ENCODE measurements at places on chromosomes 7 and 10. TPM values are rescaled to one million over a fixed set of nuclear protein-coding genes. Genes with fewer than 3 reads are reported as not detected.

GRCh38 chr7:75916259-75916658 is 1.3 kb downstream of the POR start:
- no peak for DNase-seq

GRCh38 chr10:49271346-49271745 is 27.6 kb upstream of the C10orf71 start:
- DNase-seq, result no peak

DNA sequence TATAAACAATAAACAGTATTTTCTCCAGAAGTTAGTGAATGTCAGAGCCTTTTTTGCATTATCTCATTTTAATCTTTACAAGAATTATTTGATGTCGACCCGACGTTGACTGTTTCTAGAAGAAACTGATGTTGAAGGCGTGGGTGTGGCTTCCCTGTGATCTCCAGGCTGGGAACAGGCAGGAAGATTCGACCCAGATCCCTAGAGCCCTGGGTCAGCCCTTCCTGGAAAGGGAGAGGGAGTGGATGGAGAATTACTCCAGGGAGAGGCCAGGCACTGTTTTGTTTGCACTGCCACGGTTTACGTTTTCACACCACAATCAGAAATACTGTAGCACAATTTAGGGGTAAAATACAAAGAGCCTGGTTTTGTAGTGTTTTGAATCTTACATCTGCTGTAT is 133.1 kb downstream of the ADARB2 start:
- no peak for DNase-seq

- no peak for DNase-seq
Observed at GRCh38 chr7:148058092-148058491, 532.5 kb upstream of the C7orf33 start.

The SPDYE6 gene
- polyA plus RNA-seq, result not detected

DNA sequence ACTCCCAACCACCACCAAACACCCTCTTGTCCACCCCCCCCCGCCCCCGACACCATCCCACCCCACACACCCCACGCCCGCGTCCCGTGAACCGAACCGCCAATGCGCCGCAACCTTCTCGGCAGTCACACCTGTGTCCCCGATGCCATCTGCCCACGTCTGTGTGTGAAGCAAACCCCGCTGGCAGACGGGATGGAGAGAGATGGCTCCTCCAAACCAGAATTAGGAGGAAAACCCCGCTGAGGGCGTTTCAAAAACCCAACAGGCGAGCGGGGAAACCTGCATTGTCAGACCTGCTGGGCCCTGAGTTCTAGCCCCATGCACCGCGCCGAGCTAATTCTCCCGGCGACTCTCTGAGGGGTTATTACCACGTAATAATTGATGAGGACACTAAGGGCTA is 28.6 kb upstream of the KCNK18 start:
- DNase-seq, result no peak

GRCh38 chr7:47260270-47260669 is 321.6 kb downstream of the TNS3 start:
- DNase-seq, result no peak

The CLDN15 gene
- polyA plus RNA-seq, result not detected

The MALRD1 gene
- not detected for polyA plus RNA-seq

GRCh38 chr7:100367251-100367620 is 6.1 kb upstream of the PILRA start:
- no peak for DNase-seq

DNA sequence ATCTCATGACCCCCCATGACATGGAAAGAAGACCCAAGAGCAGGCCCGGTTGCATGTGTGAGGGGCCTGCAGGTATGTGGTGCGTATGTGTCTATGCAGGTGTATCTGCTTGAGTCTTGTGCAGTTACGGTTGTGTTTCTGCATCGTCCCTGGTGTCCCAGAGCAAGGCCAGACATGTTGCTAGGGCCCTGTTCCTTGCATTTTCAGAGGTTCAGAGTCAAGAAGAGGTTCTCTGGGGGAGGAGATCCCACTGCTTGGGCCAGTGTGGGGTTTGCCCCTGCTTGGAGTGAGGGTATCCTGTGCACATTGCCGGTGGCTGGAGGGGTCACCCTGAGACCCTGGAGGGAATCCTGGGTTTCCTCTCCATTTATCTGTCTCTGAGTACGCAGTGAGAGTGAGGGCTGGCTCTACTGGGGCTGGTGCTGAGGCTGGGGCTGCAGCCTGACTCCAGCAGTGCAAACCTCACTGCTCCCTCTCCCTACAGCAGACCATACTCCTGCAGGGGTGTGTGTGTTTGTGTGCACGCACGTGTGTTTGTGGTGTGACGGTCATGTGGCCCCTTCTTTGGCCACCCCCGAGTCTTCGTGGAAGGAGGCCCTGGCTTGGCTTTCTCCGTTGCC is 4.1 kb downstream of the TRIM8 start:
- DNase-seq, result no peak

GRCh38 chr7:44150466-44150832 is 9.3 kb upstream of the MYL7 start:
- no peak for DNase-seq

GRCh38 chr7:47290867-47291266 is 291.0 kb downstream of the TNS3 start:
- DNase-seq, result no peak

- no peak for DNase-seq
Observed at GRCh38 chr7:16460789-16461493, 4.6 kb downstream of the SOSTDC1 start.

The OR2A14 gene
- polyA plus RNA-seq, result not detected

The ZNF117 gene
- 0.81 TPM for polyA plus RNA-seq

The BZW2 gene
- polyA plus RNA-seq, result 47.8 TPM

GRCh38 chr10:30935078-30935477 is 96.6 kb downstream of the ZNF438 start:
- DNase-seq, result no peak

The RELN gene
- not detected for polyA plus RNA-seq

The OR2A1 gene
- polyA plus RNA-seq, result not detected

- no peak for DNase-seq
Observed at GRCh38 chr7:98902523-98902922, 24.2 kb downstream of the TRRAP start.

- DNase-seq, result no peak
Observed at GRCh38 chr10:45422207-45422865, 48.3 kb downstream of the ALOX5 start.

DNA sequence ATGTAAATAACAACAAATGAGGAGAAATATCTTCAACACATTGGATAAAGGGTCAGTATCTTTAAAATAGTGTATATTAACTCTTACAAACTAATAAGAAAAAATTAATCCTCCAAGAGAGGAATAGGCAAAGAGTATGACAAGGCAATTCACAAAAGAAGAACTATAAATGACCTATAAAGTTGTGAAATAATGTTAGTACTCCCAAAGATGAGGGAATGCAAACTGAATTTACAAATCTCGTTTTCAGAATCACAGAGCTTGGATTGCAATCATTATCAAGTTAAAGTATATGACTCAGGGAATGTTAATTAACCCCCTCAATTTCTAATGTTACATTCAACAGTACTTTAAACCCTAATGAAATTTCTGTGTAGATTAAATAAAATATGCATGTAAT is 87.3 kb upstream of the TARP start:
- DNase-seq, result no peak

The GSDME gene
- polyA plus RNA-seq, result 0.10 TPM

GRCh38 chr10:58335306-58336005 is 650 bp downstream of the UBE2D1 start:
- DNase-seq, result no peak

GRCh38 chr10:61821153-61821552 is 80.3 kb upstream of the ARID5B start:
- no peak for DNase-seq

The DLD gene
- polyA plus RNA-seq, result 102 TPM

DNA sequence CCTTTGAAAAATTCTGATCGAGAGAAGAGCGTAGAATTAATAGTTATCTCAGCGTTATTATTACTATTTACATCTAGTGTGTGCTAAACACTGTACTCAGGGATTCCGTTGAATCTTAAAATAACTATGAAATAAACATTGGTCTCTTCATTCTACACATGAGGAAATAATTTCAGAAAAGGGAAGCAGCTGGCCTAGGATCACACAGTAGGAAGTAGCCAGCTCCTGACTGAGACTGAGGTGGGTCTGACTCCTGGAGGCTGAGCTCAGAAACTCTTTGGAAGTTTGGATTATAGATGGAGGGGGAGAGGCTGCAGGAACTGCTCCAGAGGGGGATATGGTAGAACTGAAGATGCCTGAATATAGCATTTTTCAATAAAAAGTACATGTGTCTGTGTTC is 183.9 kb upstream of the WDR11 start:
- no peak for DNase-seq

DNA sequence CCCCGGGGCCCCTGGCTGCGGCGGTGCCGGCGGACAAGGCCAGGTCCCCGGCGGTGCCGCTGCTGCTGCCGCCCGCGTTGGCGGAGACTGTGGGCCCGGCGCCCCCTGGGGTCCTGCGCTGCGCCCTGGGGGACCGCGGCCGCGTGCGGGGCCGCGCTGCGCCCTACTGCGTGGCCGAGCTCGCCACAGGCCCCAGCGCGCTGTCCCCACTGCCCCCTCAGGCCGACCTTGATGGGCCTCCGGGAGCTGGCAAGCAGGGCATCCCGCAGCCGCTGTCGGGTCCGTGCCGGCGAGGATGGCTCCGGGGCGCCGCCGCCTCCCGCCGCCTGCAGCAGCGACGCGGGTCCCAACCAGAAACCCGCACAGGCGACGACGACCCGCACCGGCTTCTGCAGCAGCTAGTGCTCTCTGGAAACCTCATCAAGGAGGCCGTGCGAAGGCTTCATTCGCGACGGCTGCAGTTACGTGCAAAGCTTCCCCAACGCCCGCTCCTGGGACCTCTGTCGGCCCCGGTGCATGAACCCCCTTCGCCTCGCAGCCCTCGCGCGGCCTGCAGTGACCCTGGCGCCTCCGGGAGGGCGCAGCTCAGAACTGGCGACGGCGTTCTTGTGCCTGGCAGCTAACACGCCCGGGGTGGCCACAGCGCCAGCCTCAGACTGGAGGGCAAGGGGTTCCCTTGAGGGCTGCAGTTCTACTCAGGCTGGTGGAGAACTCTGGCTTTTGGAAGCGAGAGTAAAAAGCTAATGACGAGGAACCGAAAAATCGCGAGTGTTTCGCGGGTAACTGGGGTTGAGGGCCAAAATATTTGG is 804 bp downstream of the FRAT1 start:
- peak; percentile 63 for DNase-seq

DNA sequence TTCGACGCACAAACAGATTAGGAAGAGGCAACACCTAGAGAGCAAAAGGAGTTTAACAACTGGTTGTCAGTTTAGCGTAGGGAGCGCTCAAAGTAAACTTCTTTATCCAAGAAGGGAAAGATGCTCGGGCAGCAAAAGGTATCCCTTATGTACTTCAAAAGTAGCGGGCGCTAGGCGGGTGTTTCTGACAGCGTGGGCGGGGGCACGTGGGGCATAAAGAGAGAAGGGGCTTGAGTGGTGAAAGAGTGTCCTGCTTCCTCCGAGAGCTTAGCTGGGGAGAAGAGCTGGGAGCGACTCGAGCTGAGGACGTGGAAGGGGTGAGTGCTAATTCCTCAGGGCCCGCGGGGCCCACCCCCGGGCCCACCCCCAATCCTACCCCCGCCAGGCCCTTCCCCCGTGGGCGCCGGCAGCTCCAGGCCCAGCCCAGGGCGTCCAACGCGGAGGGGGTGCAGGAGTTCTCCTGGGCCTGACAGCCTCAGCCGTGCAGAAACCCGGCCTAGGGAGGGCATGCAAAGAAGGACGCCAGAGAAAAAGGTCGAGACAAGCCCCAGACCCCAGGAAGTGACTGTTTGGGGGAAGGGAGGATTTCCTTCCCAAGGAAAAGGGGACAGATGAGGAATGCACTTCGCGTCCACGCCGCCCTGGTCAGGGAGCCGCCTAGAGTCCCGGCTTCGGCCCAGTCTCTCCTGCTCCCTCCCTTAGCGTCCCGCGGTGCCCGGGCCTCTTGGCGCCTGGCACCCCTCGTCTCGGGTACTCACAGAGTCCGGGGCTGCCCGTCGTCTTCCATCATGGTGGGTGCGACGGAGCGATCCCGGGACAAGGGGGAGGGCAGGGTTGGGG is 868 bp downstream of the TIAL1 start:
- DNase-seq, result peak; percentile 42

DNA sequence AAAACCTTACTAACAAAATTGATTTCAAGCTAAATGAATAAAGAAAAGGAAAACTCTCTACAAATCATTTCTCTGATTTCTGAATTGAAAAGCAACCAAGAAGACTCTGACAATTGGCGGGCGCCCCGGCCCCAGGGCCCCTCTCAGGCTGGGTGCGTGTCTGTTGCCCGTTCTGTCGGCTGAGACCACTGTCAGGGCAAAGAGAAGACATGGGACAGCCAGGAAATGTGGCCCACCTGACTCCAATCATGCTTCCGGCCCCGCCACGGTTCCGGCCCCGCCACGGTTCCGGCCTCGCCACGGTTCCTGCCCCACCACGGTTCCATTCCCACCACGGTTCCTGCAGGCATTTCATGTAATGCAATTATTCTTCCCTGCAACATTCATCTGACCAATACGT is 115.9 kb downstream of the PTPRN2 start:
- DNase-seq, result no peak

The OPN4 gene
- polyA plus RNA-seq, result not detected

- no peak for DNase-seq
Observed at GRCh38 chr10:80137031-80137862, 4.7 kb downstream of the PLAC9 start.

GRCh38 chr7:50920031-50920635 is 137.4 kb upstream of the GRB10 start:
- DNase-seq, result no peak

The NACAD gene
- not detected for polyA plus RNA-seq

- no peak for DNase-seq
Observed at GRCh38 chr7:102096012-102096332, 190.7 kb upstream of the SH2B2 start.

DNA sequence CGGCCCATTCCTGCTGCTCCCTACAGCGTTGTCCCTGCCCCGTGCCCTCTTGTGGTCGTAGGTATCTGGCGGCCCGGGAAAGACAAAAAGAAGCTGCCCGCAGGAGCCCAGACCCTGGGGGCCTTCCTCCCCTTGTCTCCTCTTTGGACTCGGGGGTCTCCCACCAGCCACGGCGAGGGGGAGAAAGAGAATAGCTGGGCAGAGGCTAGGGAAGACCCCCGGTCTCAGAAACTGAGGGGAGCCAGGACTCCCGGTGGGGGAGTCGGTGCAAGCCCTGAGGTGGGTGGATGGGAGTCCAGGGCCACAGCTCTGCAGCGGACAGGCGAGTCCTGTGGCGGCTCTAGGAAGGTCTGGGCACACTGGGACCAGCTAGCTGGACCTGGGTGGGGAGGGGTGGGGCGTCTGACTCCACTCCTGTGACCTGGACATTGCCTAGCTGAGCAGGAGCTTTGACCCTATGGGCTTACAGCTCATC is 1.3 kb upstream of the SH2D4B start:
- no peak for DNase-seq

The PALD1 gene
- polyA plus RNA-seq, result 2.2 TPM

The HOXA5 gene
- polyA plus RNA-seq, result 0.42 TPM

DNA sequence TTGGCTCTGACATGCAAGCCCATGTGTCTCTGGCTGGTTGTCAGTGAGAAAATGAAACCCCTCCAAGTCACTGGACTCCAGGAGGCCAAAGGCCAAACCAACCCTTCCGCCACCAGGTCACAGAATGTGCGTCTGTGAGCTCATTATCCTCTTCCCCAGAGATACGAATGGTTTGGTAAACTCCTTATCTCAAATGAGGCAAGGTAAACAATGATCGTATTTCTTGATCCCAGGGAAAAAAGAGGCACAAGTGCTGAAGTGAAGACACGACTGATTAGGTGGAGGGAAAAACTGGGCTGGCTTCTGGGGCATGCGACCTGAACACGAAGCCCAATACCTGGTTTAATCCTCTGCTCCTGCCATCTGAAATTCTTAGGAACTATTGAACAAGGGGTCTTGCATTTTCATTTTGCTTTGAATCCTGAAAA is 70.6 kb upstream of the ARID5B start:
- no peak for DNase-seq

GRCh38 chr10:22133749-22134624 is 83.8 kb downstream of the EBLN1 start:
- DNase-seq, result no peak

The VWA2 gene
- polyA plus RNA-seq, result not detected

All from immature natural killer cell (primary cell).